ENCODE measurements at places on chromosomes 6 and 20. TPM values are rescaled to one million over a fixed set of nuclear protein-coding genes. Genes with fewer than 3 reads are reported as not detected.

SLC22A2 gene
- 1.3 TPM for total RNA-seq

ARMC2 gene
- 10.3 TPM for total RNA-seq

GSTA4 gene
- total RNA-seq: 70.9 TPM

KLHDC3 gene
- total RNA-seq: 128 TPM

HLA-DQA2 gene
- not detected for total RNA-seq

BTN1A1 gene
- not detected for total RNA-seq

NSFL1C gene
- total RNA-seq: 48.7 TPM

CGA gene
- not detected for total RNA-seq

TAGAP gene
- total RNA-seq: 1.4 TPM

All from camera-type eye (tissue), 1 donor.